Left colon (tissue), 2 donors: ENCODE measurements at places on chromosomes 3 and 15. TPM values are rescaled to one million over a fixed set of nuclear protein-coding genes. Genes with fewer than 3 reads are reported as not detected.

- DNase-seq = no peak
These were observed 6.4 kb downstream of the TMEM207 start for GRCh38 chr3:190443257-190443656.

Gene MUC20
- total RNA-seq = 110 TPM

DNA sequence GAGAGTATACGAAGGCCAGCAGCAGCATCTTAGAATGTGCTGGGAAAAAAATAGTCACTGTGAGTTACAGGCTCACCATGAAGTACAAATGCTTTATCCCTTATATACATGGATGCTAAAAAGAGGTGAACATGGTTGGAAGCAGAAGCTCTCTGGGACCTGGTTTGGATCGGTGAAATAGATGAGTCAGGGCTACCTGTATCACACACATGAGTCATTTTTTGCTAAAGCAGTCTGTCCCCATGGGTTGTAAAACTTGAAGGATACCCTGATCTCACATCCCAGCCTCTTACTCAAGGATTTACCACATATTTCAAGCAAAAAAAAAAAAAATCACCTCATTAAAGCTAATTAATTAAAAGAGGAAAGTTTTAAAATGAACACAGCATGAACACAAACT is 6.9 kb upstream of the SERPINI2 start:
- DNase-seq = no peak

DNA sequence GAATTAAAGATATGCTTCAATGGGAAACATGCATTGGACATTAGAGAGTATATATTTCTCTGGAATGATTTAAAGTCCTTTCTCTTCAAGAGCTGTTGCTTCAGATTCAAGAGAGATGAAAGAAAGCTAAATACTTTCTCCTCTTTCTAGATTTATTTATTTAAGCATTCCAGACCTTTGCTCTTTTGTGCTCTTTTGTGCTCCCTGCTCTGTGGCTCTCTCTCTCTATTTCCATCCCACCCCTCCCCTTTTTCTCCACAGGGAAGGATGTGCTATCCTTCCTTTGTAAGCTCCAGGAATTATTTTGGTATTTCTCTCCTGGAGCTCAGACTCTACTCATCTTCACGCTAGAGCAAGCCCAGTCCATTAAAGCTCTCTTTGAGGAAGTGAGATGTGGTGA is 871.9 kb upstream of the GBE1 start:
- DNase-seq = no peak

DNA sequence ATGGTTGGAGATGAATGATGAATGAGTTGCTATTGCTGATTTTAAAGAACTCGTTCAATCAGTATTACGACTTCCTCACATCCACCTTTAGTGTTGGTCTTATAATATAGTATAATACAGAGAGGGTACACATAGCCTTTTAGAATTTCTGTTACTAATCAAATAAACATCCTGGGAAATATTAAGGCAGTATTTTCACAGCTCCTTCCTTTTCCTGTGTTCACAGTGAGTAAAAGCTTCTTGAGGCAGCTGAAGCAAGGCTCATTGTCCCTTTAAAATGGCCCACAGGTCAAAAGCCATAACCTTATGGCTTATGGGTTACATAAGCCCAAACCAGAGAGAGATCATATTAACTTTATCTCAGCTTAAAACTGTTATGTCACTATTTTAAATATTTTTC is 1.3 kb upstream of the BTLA start:
- DNase-seq = no peak

Gene FRMD4B
- total RNA-seq = 37.4 TPM

GRCh38 chr3:133211449-133211848 is 173.3 kb downstream of the TMEM108 start:
- DNase-seq = no peak
